ENCODE measurements at places on chromosomes 3 and 15. TPM values are rescaled to one million over a fixed set of nuclear protein-coding genes. Genes with fewer than 3 reads are reported as not detected.

Gene ACY1
- 180 TPM for total RNA-seq

Gene CLEC3B
- total RNA-seq: not detected

Gene PRR20G
- total RNA-seq: not detected

Gene GOLGA8T
- not detected for total RNA-seq

Gene CCDC39
- not detected for total RNA-seq

Gene CLDN16
- total RNA-seq: not detected

Gene THPO
- total RNA-seq: not detected

Gene PPP1R14D
- not detected for total RNA-seq

Gene CALML4
- 3.7 TPM for total RNA-seq

Gene STRC
- 0.27 TPM for total RNA-seq

Gene LARP6
- 31.2 TPM for total RNA-seq

Gene CX3CR1
- not detected for total RNA-seq

Gene TM4SF18
- 72.6 TPM for total RNA-seq

Gene AMIGO3
- 0.34 TPM for total RNA-seq

Gene EPHB1
- total RNA-seq: not detected
